ENCODE measurements at places on chromosomes 6 and 20. TPM values are rescaled to one million over a fixed set of nuclear protein-coding genes. Genes with fewer than 3 reads are reported as not detected.

The SH3BGRL2 gene
- polyA plus RNA-seq, result 41.2 TPM

The VWA7 gene
- 9.8 TPM for polyA plus RNA-seq

The LTB gene
- polyA plus RNA-seq, result 4.0 TPM

GRCh38 chr20:10002866-10003265 lies 31.9 kb upstream of the ANKEF1 start:
- DNase-seq, result no peak
- no peaks in the 10 kb centered on the region for H3K36me3 ChIP-seq
- no peaks in the 10 kb centered on the region for H3K27me3 ChIP-seq
- H3K4me3 ChIP-seq, result no peak overlapping the region
- H3K27ac ChIP-seq, result no peak overlapping the region
- no peaks in the 10 kb centered on the region for H3K4me1 ChIP-seq

- no peaks in the 10 kb centered on the region for H3K36me3 ChIP-seq
- H3K27ac ChIP-seq, result no peak overlapping the region
- no peak overlapping the region for H3K4me3 ChIP-seq
These were observed 197.6 kb upstream of the CITED2 start for GRCh38 chr6:139572001-139572400.

- DNase-seq, result peak; percentile 67
- H3K36me3 ChIP-seq, result no peaks in the 10 kb centered on the region
- H3K4me1 ChIP-seq, result no peaks in the 10 kb centered on the region
- no peaks in the 10 kb centered on the region for H3K27me3 ChIP-seq
- peak within 1 kb of the TSS; percentile 54 for H3K27ac ChIP-seq
These were observed at the start of gene SNX21 for GRCh38 chr20:45833030-45833882. TSS of gene SNX21 (plus strand) at chr20:45833799. CDS start at chr20:45833920, 121 bp downstream.
